ENCODE measurements at places on chromosomes 1 and 21.

DNA sequence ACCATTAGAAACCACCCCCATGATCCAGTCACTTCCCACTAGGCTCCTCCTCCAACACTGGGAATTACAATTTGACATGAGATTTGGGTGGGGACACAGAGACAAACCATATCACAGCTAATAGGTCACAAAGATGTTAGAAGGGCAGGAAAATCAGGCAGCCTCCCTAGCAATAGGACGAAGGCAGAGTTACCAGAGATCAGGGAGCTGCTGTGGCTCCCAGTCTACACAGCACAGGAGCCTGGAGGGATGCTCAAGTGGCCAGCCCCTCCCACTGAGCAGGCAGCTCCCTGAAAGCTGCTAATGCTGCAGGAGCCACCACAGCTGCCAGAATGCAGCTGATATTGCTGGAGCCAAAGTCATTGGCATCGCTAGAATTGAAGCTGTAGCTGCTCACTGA, 51.0 kb downstream of the CR1L start:
- no peak for DNase-seq

DNA sequence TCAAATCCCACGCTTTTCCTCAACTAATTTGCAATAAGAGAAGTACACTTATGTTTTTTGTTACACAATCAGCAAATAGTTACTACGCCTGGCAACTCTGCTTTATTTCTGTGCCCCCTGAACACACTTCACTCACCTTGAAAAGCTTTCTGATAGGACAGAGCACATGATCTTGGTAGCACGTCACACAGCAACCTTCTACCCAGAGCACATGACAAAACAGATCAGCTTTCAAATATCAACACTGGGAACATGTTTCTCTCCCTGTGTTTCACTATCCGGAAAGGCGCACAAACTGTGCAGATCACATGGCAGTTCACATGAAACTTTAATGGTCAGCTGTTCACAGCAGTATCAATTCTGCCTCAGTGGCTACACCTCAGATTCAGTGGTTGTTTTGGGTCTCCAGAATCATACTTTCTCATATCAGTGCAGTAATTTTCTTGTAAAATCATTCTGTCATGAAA, 2.2 kb downstream of the SLC19A2 start:
- no peak for DNase-seq

- DNase-seq = no peak
These were observed 83.4 kb downstream of the PDE9A start for GRCh38 chr21:42736646-42737350.

- no peak for DNase-seq
These were observed 2.2 kb downstream of the ATP1A2 start for GRCh38 chr1:160117709-160118183.

- DNase-seq = no peak
These were observed 21.3 kb upstream of the FBXO28 start for GRCh38 chr1:224092601-224093000.

DNA sequence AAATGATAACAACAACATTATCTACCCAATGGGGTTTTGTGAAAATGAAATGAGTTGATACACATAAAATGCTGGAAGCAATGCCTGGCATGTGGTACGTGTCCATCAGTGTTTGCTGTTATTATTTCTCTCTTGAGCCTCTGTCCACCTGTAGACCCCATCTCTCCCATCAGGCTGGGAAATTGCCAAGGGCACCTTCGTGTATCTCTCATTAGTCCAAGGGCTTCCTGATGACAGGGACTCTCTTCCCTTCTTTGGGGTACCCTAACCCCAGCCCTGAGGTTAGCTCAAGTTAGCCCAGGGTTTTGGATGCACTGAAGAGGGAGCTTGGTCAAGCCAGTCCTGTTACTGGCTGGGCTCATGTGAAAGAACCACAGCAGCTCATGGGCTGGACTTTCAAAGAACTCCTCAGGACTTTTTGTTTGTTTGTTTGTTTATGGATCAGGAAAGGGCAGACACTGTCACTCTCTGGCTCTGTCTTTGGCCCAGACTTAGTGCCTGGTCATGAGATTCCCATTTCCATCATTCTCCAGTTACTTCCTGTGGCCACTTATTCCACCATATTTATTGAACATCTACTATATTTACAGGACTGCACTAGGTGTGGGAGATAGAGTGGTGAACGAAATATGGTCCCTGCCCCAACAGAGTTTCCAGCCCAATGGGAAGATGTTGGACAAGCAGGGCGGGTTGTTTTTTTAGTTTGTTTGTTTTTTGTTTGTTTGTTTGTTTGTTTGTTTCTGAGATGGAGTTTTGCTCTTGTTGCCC, 57.4 kb downstream of the NAV1 start:
- DNase-seq = no peak

- no peak for DNase-seq
These were observed 68.7 kb downstream of the TRIM11 start for GRCh38 chr1:228337711-228338520.

GRCh38 chr1:206832352-206832880, 33.0 kb upstream of the IL20 start:
- DNase-seq = no peak

GRCh38 chr1:89842567-89843272, 21.9 kb downstream of the LRRC8D start:
- peak; percentile 56 for DNase-seq

- no peak for DNase-seq
These were observed 97.4 kb downstream of the NPHS2 start for GRCh38 chr1:179478370-179478769.

- DNase-seq = no peak
These were observed 9.4 kb downstream of the PROX1 start for GRCh38 chr1:213997038-213997771.

DNA sequence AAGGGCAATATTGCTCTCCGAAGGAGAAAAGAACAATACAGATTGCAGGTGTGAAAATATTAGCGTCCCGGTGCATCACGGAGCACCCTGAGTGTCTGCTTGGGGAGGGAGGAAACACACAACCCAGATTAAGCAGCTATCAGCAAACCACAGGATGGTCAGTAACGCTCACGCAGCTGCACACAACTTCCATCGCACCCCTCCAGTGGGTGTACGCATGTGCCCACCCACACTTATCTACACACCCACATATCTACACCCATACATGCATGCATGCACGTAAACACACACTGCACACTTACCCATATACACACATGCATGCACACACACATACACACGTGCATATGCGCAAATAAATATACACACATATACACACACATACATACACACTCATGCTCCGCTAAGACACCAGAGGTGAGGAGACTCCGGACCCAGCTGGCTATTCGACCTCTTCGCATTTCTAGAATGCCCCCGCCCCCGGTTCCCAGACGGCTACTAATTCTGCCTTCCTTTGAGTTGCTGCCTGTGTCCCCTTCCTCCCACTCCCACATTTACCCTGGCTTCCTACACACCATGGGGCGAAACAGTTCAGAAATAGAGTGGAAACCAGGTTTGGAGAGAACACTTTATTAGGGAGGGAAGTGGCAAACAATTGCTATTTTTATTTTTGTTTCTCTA, 26.2 kb downstream of the ITPKB start:
- no peak for DNase-seq

GRCh38 chr1:218616681-218617080, 271.5 kb downstream of the TGFB2 start:
- no peak for DNase-seq

DNA sequence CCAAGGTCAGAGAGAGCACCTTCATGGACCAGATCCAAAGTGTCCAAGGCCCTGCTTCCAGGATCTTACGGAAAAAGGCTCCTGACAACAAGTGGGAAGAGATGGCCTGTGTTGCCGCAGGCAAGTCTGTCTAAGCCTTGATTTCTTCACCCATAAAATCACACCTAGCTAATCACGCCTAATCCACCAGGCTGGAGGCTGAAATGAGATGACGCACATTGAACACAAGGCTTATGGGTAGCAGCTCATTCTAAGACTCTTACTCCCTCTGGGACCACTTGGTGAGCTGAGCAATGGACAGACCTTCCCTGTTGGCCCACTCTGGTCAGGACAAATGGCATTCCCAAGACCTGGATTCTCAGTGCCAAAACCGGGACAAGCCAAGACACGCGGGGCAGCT, 38.2 kb downstream of the GRIK3 start:
- DNase-seq = no peak

- DNase-seq = no peak
These were observed 16.6 kb upstream of the EYA3 start for GRCh38 chr1:28104866-28105467.

DNA sequence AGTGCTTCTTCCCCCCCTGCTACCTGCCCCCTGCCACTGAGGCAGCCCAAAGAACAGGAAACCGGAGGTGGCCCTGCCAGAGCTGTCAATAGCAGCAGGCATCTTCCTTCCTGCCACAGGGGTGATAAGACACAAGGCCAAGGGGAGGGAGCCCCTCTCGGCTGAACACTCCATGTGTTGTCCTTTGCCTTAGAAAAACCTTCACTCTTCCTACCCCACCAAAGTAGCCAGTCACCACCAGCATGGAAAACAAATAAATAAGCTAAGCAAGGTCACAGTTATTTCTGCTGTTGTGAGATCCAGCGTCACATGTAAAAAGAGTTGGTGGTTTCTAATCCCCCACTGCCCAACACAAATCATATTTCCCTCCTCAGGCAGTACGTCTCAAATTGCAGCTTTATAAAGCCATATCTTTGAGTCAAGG, 104.8 kb upstream of the DPT start:
- DNase-seq = no peak

DNA sequence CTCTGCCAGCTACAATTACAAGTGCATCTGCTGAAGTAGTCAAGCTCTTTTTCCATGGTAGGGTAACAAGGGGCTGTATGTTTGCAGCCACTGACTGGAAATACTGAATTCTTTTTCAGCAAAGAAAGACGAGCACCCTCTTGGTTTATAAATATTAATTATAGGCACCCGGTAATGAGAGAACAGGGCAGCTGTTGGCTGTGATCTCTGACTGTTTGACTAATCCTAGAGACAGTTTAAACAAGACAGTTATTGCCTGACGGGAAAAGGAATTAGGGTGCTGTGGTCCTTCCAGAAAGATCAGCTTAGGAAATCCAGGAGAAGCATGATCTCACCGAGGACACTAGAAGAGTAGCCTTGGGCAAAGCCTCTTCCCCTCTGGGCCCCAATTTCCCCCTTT, 183.7 kb upstream of the ZC3H12A start:
- DNase-seq = peak; percentile 45

- DNase-seq = no peak
These were observed 15.1 kb downstream of the MTFR1L start for GRCh38 chr1:25834894-25835293.

DNA sequence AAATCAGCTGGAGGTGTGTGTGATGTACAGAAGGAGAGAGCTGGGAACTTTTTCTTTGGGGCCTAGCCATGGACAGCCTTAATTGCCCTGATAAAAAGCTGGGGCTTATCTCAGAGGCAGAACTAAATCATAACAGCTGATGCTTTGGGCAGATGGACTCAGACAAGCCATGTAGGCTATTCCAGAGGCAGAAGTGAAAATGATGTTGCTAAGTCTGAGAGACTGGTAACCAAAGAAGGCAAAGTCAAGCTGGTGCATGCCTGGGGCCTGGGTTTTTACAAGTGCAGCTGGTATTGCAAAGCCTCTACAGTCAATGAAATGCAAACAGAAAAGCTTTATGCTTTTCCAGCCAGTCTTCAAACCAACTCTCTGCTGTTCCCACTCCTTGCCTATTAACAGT, 39.0 kb upstream of the LMX1A start:
- no peak for DNase-seq

DNA sequence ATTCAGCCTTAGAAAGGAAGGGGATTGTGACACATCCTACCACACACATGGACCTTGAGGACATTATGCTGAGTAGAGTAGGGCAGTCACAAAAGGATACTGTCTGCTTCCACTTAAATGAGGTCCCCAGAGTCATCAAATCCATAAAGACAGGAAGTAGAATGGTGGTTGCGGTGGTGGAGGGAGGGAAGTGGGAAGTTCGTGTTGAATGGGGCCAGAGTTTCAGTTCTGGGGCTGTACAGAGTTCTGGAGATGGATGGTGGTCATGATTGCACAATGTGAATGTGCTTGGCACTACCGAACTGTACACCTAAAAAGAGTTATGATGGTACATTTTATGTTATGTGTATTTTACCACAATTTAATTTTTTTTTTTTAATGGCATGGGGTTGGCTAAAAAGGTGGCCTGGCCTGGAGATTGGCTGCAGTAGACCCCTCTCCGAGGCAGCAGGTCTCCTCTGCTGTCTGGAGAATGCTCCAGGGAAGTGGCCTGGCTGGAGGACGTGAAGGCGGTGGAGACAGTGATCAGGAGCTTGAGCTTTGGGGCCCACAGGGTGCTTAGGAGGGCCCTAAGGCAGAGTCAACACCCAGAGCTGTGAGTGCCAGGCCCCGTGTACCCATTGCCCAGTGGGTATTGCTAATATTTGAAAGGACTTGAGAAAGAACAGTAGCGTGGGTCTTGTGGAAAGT, 30.4 kb downstream of the IFNGR2 start:
- DNase-seq = no peak

DNA sequence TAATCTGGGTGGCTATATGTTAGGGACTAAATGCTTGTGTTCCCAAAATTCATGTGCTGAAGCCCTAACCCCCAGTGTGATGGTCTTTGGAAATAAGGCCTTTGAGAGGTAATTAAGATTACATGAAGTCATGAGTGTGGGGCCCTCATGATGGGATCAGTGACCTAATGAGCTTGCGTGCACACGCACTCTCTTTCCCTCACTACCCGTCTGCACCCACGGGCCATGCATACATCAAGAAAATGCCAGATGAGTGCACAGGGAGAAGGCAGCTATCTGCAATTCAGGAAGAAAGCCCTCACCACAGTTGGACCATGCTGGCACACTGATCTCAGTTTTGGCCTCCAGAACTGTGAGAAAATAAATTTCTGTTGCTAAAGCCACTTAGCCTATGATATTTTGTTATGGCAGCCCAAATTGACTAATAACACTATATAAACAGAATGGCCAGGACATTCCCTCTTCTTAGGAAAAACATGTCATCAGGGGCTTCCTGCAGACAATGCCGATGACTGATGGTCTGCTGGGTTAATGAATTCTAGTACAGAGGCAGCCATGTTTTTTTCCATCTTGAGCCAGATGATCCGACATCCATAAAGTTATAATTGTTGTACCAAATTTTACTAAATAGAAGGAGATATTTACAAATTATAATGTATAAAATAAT, 18.1 kb upstream of the MYOG start:
- DNase-seq = no peak

GRCh38 chr1:110133436-110133835, 16.9 kb upstream of the SLC6A17 start:
- no peak for DNase-seq

DNA sequence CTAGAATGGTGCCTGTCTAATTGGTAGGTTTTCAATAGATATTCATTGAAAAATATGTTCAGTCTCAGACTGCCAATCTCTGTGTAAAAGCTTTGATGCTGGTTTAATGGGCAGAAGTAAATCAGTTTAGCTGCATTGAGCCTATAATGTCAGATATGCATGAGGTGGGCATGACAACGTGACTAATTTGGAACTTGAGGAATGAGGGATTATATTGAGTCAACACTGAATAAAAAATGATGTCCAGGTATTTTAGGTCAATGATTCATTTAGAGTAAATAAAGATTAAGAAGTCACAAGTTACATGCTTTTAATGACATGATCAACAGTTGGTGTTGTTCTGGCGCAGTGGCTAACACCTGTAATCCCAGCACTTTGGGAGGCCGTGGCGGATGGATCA, 3.0 kb downstream of the WDR3 start:
- DNase-seq = no peak

GRCh38 chr1:47637111-47637685, 199.4 kb downstream of the FOXD2 start:
- DNase-seq = no peak

Measured in NCI-H1092 treated with DMSO at 0.1 percent for 48 hours (cell line).